NCI-H2227 treated with DMSO at 0.1 percent for 48 hours (cell line): ENCODE measurements at places on chromosomes 11 and 22.

DNA sequence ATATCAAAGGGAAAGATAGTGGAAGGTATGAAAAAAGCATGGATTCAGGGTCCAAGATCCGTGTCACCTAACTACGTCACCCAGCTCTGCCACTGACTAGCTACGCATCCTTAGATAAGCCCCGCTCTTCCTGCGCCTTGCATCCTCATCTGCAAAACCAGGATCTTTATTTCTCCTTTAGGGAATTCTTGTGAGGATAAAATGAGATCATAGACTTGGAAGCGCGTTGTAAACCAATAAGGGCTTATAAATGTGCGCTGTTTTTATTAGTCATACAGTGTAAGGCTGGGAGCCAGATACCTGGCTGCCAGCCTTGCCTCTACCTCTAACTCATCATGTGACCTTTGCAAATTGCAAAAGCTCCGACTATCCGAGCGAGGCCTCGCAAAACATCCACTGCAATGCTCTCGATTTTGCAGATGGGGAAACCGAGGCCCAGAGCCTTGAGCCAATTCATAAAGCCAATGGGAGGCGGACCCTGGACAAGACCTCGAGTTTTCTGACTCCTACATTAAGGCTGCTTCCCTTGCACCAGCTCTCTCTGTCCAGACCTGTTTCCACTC, 753 bp downstream of the PRPF19 start:
- peak; percentile 5 for DNase-seq

GRCh38 chr11:117986981-117987574, 884 bp downstream of the IL10RA start:
- DNase-seq, result no peak

DNA sequence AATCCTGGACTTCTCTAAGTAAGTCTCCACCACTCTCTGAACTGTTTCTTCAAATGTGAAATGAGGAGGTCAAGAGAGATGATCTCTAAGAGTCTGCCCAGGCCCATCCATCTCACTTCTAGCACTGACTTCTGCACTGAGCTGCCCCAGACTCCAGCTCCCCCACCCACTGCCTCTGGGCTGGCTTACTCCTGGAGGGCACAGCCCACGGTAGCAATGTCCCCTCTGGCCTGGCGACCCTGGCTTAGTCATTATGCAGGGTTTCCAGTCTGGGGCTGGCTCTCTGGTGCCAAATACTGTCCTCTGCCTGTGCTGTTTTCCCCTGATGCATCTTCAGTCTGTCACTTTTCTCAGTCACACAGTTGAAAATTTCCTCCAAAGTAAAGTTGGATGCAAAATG, 60.9 kb downstream of the PKNOX2 start:
- no peak for DNase-seq

GRCh38 chr11:117560780-117561530, 233.3 kb downstream of the CEP164 start:
- DNase-seq, result no peak

- no peak for DNase-seq
These were observed 21.1 kb downstream of the C11orf87 start for GRCh38 chr11:109443052-109443451.

DNA sequence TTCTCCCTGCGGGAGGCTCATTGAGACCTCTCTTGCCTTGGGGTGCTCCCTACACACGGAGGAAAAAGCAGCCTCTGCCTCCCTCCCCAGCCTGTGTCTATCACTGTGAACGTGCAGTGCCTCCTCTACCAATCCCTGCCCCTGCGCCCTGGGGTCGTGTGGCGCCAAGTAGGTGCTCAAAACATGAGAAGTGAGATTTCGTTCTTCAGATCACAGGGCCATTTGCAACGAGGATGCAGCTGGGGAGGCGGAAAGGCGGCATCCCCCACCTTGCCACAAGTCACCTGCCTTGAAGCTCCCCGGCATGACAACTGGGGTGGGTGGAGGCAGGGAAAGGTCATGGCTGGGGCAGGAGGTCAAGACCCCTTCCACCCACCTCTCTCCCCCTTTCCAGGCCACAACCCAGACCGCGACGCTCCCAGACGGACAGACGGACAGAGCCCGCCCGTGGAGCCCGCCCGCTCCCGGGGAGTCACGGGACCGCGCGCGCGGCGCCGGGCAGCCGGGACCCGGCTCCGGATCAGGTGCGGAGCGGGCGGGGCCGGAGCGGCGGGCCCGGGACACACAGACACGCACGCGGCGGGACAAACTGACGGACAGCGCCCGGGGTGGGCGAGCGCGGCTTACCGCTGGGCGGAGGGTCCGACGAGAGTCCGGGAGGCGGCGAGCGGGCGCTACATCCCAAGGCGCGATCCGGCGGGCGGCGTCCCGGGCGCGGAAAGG, 485 bp downstream of the KCNJ4 start:
- no peak for DNase-seq

- no peak for DNase-seq
These were observed 1431.7 kb downstream of the LRRC4C start for GRCh38 chr11:40027720-40028119.

- DNase-seq, result no peak
These were observed 925.3 kb downstream of the TBC1D22A start for GRCh38 chr22:47687776-47688175.

DNA sequence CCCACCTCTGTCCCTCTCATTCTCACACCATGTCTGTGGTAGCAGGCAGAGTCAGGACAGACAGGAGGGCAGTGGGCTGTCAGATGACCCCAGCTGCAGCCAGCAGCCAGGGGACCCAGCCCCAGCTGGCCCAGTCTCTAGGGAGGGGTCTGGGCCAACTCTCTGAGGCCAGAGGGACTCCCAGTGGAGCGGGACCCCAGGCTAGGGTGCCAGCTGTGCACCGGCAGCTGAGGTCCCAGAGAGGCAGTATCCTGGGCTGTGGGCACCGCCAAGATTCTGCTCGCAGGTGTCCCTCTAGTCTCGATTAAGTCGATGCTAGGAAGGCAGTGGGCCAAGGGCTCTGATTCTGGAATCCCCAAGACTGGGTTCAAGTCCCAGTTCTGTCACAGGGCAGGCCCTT, 16.7 kb upstream of the FADD start:
- DNase-seq, result no peak

- DNase-seq, result no peak
These were observed 47.6 kb upstream of the OLFML1 start for GRCh38 chr11:7437696-7438095.

GRCh38 chr22:32518848-32519247, 44.2 kb downstream of the FBXO7 start:
- no peak for DNase-seq

DNA sequence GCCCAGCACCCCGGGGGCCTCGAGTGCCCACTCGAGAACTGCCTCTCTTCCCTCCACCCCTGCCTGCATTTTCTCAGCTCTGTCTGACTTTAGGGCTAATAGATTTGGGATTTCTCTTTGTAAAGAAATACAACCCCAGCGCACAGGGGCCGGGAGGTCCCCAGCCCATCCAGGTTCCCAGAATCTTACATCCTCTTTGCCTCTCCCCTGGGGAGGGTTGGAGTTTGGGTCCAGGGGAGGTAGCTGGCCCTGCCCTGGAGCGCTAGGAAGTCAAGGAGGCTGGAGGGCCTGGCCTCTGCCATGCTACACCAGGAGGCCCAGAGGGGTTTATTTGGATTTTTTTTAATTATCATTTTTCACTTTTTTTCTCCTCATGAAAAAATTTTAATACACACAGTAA, 65.7 kb upstream of the LMO1 start:
- DNase-seq, result no peak

DNA sequence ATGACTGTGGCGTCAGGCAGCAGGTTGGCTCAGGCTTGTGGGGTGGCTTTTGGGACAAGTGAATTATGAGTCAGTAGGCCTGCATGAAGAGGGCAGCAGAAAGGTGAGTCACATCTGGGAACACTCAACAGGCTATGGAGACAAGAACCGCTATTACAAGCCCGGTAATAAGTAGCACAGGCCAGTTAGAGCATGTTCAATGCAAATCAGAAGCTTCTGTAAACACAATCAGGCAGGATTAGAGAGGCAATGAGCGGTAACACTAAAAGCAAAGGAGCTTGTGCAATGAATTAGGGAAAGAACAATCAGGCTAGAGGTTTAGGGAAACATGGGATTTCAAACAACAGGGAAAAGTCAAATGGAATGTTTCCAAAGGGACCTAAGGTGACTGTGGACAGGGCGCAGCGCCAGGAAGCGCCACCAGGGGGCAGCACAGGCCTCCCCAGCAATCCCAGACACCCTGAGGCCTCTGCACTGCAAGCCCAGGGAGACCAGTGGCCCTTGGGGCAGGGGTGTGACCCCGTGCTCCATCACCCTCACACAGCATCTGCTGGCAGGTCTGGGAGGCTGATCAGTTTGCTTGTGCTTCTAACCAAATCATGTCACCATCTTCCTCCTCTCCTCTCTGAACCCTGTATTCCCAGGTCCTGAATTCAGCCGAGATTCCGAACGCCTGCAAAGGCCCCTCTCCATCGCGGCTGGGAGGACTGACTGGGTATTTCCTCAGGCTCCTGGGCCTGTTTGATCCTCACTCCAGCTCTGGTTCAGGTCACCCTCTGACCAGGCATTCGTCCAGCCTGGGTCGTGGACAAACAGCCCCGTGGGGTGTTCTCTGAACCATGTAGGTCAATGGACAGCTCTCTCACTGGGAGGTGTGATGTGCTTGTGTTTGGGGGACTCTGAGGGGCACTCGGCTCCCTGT, 50.0 kb downstream of the C11orf58 start:
- DNase-seq, result peak; percentile 61

- DNase-seq, result no peak
These were observed 27.4 kb upstream of the CXCR5 start for GRCh38 chr11:118856314-118856713.

DNA sequence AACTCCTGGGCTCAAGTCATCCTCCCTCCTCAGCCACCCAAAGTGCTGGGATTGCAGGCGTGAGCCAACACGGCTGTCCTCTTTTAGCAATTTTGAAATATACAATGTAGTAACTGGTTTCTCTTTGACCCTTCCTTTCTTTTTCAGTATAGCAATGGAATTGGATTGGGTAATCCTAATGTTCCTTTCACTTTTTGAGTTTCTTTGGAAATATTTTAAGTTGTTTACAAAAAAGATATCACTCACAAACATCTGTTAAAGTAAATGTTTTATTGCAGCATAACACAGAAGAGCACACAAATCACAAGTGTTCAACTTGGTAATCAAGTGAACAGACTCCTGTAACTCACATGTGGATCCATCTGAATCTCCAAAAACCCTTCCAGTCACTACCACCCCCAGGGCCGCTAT, 44.6 kb upstream of the EP300 start:
- no peak for DNase-seq

GRCh38 chr11:33412241-33412640, 155.1 kb downstream of the HIPK3 start:
- no peak for DNase-seq

DNA sequence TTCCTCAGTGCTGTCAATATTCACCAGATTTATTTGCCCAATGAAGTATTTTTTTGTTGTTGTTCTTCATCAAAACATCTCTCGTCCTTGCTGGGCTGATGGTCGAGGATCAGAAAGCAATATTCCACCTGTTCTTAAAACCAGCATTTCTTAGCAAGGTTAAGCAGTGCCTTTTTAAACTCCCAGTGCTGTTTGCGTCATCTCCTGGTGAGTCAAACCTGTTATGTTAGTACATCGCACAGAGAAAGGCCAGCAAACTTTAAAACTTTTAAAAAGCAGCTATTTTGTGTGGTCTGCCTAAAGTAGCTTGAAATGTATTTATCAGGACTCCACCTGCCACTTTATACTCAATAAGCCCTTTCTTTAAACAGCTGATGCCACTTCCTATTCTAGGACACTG, 802.0 kb downstream of the KCNA4 start:
- DNase-seq, result no peak

DNA sequence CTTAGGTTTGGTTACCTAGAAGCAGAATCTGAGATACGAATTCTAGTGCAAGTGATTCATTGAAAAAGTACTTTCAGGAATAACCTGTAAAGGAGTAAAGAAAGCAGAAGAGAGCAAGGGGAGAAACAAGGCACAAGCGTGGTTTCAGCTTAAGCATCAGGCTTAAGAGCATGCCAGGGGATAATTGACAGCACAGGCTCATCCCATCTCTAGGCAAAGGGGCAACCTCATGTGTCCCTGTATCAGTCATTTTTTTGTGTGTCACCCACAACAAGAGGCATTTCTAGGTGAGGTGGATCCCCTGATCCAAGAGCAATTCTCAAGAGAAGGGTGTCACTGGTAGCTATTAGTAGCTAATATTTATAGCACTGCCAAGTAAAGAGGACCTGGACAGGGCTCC, 8.0 kb downstream of the PATE2 start:
- no peak for DNase-seq

DNA sequence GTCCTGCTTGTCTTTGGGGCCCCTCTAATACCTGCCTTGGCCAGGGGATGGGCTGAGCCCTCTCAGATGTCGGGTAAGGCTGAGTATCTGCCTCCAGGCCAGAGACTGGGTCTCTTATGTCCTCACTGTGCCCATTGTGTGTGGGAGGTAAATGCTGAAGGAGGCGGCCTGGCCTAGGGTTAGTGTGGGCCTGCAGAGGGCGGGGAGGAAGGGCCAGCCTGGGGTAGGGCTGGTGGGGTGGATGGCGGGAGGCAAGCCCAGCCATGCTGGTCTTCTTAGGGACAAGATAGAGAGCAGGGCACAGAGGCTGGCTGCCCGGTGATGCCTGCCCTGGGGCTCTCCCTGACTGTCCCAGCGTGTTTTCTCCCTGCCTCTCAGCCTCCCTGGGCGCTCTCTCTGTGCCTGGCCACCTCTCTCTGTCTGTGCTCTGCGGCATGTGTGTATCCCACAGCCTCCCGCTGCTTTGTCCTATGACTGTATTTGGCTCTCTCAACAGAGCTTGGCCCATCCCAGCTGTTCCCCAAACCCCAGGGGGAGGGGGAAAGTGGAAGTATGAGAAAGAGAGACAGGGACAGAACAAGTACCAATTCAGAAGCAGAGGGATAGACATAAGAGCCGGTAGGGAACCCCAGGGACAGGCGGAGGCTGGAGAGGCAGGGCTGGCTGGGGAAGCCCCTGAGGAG, 57.0 kb downstream of the PDE2A start:
- no peak for DNase-seq
